ENCODE measurements at places on chromosomes 7 and 10.

DNA sequence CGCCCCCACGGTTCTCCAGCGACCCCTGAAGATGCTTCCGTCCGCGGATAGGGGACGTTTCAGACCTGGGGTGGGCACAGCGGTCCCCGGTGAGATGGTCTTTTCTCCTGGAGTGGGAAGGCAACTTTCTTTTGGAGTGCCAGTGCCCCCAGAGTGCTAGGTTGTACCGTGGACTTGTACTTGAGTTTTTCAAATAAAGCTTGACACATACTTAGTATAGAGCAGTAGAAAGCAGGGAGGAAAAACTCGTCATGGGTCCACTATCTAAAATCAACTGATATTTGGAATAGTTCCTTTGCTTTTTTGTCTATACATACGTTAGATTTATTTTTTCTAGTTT lies 28.4 kb downstream of the RBM20 start:
- DNase-seq: no peak

DNA sequence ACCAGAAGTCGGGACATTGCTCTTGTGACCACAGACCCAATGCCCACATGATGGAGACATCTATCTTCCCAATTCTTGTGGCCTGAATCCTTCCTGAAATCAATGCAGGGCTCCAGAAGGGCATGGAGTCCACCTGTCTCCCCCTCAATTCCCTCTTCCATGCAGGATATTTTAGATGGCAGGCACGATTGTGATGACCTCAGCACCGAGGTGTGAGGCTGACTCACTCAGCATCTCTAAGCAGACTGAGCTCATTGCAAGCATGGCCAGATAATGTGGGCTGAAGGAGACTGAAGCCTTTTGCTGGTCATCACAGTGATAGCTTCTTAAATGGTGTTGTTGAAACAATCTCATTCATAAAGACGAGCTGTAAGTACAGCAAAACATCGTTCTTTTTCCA lies 374.9 kb upstream of the PODXL start:
- DNase-seq: no peak

DNA sequence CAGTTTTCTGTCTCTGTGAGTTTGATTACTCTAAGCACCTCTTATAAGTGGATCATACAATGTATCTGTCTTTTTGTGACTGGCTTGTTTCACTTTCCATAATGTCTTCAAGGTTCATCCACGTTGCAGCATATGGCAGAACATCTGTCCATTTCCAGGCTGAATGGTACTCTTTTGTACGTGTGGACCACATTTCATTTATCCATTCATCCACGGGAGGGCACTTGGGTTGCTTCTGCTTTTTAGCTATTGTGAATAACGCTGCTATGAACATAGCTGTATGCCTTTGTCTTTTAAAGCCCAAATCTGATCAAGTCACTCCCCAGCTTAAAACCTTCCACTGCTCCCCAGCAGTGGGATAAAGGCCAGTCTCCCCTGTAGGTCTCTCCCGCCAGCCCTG lies 31.5 kb downstream of the EGFR start:
- DNase-seq: peak; percentile 76

GRCh38 chr10:122504610-122504950 lies 43.2 kb downstream of the HTRA1 start:
- no peak for DNase-seq
